ENCODE measurements at places on chromosomes 11 and 22. TPM values are rescaled to one million over a fixed set of nuclear protein-coding genes. Genes with fewer than 3 reads are reported as not detected.

DNA sequence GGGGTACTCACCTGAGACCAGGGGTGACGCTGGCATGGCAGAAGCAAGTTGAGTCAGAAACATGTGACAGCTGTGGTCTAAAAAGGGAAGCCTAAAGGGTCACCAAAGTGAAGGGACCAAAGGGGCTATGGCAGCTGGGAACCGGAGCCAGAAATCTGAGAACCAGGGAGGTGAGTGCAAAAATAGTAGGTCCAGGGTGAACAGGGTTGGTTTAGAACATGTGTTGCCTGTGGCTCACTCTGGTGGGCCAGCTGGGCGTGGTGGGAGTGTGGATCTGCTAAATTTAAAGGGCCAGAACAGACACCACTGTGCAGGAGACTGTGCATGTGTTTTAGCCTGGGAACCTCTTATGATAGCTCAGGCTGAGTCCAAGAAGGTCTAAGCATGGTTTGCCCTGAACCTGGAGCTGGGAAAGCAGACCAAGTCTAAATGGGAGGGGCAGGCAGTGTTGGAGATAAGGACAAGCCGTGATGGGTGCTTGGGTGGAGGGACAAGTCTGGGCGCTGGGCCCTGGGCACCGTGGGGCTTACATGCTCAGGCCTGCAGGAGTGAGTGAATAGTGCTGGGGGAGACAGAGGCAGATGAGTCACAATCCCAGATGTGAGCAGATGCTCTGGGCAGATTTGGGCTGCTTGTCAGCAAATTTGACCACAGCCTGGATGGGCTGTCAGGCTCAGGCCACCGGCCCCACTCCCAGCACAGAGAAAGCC is 41.4 kb upstream of the ZBED5 start:
- H3K36me3 ChIP-seq, result no peaks in the 10 kb centered on the region
- H3K4me1 ChIP-seq, result peaks cover 52% of the 10 kb centered on the region
- peak; percentile 84 for DNase-seq

DNA sequence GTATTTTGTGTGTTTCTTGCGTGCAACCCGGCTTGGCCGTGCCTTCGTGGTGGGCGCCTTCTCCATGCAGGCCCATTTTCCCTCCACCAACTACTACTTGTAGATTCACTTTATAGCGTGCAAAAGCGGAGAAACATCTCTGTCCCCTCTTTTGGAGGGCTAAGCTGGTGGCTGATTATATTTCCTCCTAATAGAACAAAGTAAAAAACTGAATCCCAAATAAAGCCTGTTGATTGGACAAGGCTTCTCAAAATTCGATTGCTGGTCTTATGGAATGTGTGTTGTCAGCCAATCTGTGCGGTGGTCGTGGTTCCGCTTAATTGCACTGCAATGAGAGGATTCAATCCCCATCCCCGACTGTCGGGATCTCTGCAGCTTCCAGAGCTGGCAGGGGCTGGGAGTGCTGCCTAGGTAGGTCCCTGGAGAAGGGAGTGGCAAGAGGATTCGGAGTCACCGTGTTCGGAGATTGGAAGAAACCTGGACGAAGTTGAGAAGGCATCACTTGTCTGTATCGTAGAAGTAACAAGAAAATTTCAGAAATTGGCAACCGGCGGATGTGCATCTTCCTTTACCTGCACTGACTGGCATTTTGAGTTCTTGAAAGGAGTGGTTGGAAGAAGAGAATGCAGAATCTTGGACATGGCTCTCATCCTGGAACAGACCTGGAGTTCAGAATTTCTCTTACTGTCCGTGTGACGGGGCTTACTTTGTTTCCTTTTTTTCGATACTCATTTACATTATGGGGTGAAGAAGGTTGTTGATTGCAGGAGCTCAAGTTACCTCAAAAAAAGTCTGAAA is 1.1 kb downstream of the HMGXB4 start:
- peak overlapping the region; percentile 90 for H3K27ac ChIP-seq
- no peak for DNase-seq
- H3K4me3 ChIP-seq, result peak overlapping the region; percentile 87
- peaks cover 3% of the 10 kb centered on the region for H3K36me3 ChIP-seq

GRCh38 chr11:8652140-8652539 is 30.3 kb downstream of the TRIM66 start:
- H3K36me3 ChIP-seq, result peaks cover 7% of the 10 kb centered on the region
- peaks cover 6% of the 10 kb centered on the region for H3K4me1 ChIP-seq
- no peak overlapping the region for H3K27ac ChIP-seq
- no peak for DNase-seq
- H3K27me3 ChIP-seq, result no peaks in the 10 kb centered on the region
- no peak overlapping the region for H3K4me3 ChIP-seq

DNA sequence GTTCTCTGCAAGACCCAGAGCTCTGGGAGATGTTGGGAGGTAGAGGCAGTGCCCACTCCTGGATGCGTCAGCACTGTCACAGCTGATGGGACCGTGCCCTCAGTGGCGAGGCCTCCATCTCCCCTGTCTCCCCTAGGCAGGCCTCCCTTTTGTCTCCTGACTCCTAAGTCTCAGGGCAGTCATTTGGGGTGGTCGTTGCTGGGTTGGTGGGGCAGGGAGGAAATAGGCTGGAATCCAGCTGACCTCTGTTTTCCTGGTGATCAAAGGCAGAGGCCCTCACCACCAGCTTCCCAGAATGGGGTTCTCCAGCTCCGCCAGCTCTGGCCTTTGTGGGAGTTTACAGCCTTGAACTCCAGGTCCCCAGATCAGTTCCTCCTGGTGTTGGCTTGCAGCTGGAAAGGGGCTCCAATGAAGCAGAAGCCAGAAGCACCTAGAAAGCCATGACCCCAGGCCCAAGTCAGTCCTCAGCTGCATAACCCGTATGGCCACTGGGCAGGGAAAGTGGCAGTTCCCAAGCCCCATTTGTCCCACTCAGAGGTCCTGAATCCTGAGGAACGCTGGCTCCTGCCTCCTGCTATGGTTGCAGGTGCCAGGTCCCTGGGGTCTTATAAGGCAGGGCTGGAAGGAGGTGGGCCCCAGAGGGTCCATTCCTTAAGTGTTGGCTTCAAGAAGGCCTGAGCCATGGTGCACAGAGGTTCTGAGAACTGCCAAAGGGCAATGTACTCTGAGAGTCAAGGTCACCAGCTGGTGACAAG is 7.3 kb upstream of the FXYD2 start:
- H3K27ac ChIP-seq, result no peak overlapping the region
- DNase-seq, result no peak
- no peaks in the 10 kb centered on the region for H3K36me3 ChIP-seq
- peaks cover 6% of the 10 kb centered on the region for H3K27me3 ChIP-seq
- H3K4me3 ChIP-seq, result no peak overlapping the region

DNA sequence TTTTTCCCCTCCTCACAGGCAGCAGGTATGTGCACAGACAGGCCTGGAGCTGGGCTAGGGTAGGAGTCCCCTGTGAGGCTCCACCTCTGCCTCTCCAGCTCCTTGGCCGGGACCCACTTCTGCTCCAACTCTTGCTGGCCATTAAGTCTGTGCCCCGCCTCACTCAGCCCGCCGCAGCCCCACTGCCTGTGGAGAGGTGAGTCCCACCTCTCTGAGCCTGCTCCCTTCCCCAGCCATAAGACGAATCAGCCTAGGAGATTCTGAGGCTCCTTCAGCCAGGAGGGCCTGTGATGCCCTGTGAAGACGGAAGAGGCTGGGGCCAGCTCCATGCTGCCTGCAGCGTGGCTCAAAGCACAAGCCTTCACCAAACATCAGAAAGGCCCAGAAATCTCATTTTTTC is 23.0 kb downstream of the TSKU start:
- no peaks in the 10 kb centered on the region for H3K27me3 ChIP-seq
- H3K4me1 ChIP-seq, result peaks cover 59% of the 10 kb centered on the region
- no peak overlapping the region for H3K4me3 ChIP-seq
- DNase-seq, result peak; percentile 79
- H3K27ac ChIP-seq, result no peak overlapping the region
- no peaks in the 10 kb centered on the region for H3K36me3 ChIP-seq

GRCh38 chr11:102225689-102226568 is 91.4 kb upstream of the BIRC3 start:
- DNase-seq, result no peak
- H3K36me3 ChIP-seq, result peaks cover 70% of the 10 kb centered on the region
- no peaks in the 10 kb centered on the region for H3K27me3 ChIP-seq
- no peak overlapping the region for H3K4me3 ChIP-seq
- peak overlapping the region; percentile 78 for H3K27ac ChIP-seq

- DNase-seq, result no peak
- H3K36me3 ChIP-seq, result no peaks in the 10 kb centered on the region
- no peak overlapping the region for H3K4me3 ChIP-seq
- peaks cover 9% of the 10 kb centered on the region for H3K27me3 ChIP-seq
Observed at GRCh38 chr11:69531071-69531716, 49.7 kb downstream of the LINC01488 start.

DNA sequence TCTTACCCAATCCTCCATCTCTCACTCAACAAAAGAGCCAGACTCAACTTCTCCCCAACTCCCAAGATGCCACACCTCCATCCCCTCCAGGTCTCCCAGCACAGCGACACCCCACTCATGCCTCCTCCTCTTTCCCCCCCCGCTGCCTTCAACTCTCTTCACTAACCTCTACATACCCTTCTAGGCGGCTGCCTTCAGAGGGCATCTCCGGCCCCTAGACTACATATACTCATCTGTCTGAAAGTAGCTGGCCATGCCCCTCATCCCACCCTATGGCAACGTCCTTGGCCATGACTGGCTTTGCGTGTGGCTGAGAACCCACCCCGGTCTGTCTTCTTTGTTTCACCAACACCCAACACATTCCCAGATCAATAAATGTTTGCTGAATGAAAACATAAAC is 81.7 kb upstream of the TMEM45B start:
- peak; percentile 57 for DNase-seq
- H3K4me1 ChIP-seq, result no peaks in the 10 kb centered on the region
- no peaks in the 10 kb centered on the region for H3K36me3 ChIP-seq
- no peak overlapping the region for H3K4me3 ChIP-seq
- peaks cover 28% of the 10 kb centered on the region for H3K27me3 ChIP-seq

DRICH1 gene
- not detected for total RNA-seq

GRCh38 chr11:126969865-126970479 is 30.6 kb downstream of the KIRREL3 start:
- no peak overlapping the region for H3K4me3 ChIP-seq
- no peak overlapping the region for H3K27ac ChIP-seq
- H3K4me1 ChIP-seq, result peaks cover 5% of the 10 kb centered on the region
- no peak for DNase-seq
- H3K36me3 ChIP-seq, result no peaks in the 10 kb centered on the region

DNA sequence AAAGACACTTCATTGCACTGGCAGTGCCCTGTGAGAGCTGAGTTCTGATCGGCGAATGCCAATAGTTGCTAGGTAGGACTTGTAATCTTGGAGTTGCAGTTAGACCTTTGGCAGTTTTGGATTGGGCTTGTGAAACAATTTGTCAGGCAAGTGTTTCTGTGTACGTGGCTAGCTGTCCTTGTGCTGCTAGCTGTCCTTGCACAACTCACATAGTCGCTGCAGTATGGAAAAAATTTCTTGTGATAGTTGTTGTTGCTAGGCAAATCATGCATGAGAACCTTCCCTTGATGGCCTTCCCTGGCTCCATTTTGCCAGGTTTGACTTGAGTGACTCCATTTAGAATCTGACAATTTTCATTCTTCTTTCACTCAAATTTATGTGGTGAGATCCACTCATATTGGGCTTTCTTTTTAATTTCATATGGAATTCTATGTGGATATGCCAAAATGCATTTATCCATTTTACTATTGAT is 140.7 kb downstream of the APIP start:
- no peak overlapping the region for H3K27ac ChIP-seq
- peaks cover 33% of the 10 kb centered on the region for H3K36me3 ChIP-seq
- no peaks in the 10 kb centered on the region for H3K4me1 ChIP-seq
- H3K27me3 ChIP-seq, result no peaks in the 10 kb centered on the region
- no peak for DNase-seq

GRCh38 chr11:92314499-92314898 is 89.9 kb downstream of the FAT3 start:
- no peaks in the 10 kb centered on the region for H3K27me3 ChIP-seq
- DNase-seq, result no peak
- H3K36me3 ChIP-seq, result no peaks in the 10 kb centered on the region
- H3K4me3 ChIP-seq, result no peak overlapping the region

Measured in osteocyte (in vitro differentiated cells).